Glutamatergic neuron (in vitro differentiated cells): ENCODE measurements at places on chromosomes 6 and 20.

- DNase-seq, result no peak
Observed at GRCh38 chr6:8057793-8058192, 6.4 kb downstream of the BLOC1S5 start.

GRCh38 chr6:45800911-45801310 lies 214.7 kb downstream of the CLIC5 start:
- DNase-seq, result no peak

DNA sequence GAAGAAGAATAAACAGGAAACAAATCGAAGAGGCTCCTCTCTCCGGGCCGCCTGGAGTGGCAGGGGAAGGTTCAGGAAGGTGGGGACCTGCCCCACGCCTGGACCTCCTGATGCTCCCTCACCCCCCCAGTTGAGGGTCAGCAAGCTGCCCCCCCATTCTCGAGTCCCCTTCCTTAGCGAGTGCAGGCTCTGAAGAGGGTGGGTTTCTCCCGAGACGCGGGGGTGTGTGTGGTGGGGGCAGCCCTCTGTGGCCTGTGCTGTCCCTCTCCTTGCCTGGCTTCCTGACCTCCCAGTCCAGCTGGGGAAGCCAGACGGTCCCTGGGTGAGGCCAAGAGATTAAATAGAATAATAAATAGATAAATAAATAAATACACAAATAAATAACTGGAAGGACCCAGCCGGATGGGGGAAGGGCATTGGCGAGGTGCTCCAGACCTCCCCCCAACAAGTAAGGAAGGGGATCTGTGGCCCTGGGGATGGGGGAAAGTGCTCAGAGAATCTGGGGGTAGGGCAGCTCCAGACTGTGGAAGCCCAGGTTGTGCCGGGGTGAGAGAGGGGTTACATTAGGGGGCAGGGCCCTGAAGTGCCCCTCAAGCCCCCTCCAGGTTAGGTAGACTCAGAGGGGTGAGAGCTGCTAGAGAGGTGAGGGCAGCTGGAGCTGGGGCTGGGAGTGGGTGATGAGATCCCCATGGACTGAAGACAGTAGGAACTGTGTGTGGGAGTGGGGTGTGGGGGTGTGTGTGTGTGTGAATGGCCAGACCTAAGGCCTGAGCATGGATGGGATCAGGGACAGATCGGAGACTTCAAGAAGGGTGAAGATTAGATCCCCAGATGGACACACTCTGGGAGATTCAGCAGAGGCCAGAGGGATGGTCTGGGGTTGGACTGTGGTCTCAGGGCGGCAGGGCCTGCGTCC lies 9.5 kb upstream of the SRXN1 start:
- no peak for DNase-seq

GRCh38 chr6:118812970-118813369 lies 81.0 kb upstream of the ASF1A start:
- DNase-seq, result no peak

- no peak for DNase-seq
Observed at GRCh38 chr20:41453010-41453950, 86.7 kb upstream of the EMILIN3 start.

DNA sequence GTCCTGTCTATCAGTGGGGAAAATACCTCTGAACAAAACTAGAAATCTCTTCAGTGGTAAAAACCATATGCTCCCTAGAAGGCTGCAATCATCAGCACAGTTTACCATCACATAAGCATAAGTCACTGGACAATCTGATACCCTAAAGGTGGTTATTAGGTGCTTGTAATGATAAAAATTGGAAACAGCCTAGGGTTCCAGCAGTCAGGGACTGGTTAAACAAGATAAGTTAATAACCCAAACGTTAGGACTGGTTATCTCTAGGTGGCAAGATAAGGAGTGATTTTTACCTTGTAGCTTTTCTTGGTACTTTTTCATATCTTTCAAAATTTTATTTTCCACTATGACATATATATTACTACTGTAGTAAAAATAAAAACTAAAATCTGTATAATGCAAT lies 11.0 kb downstream of the ECI2 start:
- DNase-seq, result no peak

DNA sequence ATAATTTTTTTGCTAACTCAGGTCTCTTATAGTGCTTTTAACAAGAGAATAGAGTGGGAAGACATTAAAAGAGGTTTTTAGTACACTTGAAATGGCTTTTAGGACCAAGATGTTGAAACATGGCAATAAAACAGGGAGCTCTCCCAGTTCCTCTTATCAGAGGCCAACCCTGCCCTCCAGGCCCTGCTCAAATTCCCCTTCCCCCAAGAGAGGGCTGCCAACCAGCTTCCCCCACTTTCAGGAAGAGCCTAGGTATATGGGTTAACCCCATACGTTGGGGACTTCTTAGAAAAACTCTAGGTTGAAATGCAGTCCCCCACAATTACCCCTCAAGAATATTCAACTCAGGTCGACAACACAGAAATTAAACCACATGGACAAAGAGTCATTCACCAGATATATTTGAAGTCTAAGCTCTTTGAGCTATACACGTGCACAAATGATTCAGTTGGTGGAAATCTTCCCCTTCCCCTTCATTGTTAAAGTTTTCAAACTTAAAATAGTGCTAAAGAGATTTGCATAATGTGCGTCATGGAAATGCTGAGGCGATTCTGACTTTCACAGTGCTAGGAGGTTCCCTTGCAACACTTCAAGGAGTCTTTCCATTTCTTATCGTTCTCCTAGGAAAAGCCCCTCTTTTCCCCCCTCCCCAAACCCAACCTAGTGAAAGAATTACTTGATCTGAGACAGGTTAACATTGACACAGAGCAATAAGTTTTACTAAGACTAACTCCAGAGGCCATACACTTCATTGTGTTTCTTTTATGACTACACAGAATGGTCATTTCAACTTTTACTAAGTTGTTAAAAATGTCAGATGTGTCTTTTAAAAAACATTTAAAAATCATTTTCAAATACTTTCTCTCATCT lies 49.8 kb upstream of the ENPP5 start:
- no peak for DNase-seq

DNA sequence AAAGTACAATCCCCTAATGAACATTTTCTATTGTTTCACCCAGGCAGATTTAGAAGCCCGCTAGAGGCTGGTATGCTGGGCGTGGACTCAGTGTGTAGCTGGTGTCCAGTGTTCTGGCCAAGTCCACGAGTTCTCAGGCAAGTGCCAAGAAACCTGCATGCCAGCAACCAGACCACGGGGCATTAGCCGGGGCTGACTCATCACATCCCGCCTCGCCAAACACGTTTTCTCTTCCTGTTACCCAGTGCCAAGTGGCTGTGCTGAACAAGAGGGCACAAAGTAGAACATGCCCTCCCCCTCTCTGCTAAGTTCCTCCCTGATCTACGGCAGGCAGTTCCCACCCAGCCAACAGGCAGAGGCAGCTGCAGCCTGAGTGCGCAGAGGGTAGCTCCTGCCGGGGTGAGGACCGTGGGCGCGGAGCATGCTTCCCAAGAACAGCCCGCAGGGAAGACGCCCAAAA lies 29.6 kb downstream of the RAMACL start:
- no peak for DNase-seq

- DNase-seq, result no peak
Observed at GRCh38 chr6:54195637-54196036, 84.4 kb downstream of the MLIP start.

DNA sequence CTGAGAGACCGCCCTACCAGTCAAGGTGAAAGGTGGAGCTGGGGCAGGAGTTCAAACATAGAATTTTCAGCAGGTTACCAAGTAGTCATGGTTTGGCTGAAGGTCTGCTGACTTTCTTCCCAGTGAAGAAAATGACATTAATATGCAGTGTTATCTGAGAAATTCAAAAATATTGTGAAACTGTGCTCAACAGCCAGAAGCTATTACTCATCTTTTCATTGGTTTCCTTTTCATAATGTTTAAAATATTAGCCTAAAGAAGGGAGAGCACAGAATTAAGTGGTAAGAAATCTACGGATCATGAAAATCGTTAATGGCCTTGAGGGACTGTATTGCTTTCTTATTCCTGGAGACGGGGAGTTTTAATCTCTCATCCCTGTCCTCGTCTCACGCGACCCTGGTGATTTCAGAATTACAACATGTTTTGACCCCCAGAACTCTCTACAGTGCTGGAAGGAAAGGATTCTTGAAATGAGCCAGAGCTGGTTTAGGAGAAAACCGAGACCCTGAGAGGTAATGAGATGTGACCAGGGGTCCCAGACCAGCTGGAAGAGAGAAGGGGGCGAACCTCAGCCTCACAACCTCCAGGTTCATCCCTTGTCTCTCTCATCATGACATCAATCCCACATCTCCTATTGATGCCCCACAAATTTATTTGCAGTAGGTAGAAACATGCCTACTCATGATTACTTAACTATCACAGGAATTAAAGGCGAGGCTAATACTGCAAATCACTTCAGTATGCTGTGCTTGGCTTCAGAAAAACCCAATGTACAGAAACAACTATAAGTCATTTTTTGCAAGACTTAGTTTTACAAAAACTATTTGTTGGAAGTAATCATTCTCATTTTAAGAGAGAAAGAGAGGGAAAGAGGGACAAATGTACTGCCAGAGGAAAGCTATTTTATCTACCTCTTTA lies 209.5 kb downstream of the FNDC1 start:
- DNase-seq, result no peak

DNA sequence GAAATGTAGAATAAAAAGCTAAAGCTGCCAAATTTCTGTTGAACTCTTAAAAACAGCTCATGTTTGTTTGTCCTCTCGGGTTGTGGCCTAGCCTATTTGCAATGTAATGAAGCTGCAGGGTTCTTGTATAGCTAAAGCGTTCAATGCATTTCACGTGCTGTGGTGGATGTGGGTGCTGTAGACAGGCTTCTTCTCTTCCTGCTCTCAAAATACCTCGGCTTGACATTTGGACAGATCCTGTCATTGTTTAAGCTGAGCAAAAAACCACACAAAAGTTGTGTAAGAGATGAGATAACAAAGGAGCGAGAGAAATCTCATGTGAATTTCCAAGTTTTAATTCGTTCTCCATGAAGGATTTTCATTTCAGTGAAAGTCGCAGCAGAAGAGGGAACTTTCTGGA lies 196.3 kb upstream of the UST start:
- no peak for DNase-seq

DNA sequence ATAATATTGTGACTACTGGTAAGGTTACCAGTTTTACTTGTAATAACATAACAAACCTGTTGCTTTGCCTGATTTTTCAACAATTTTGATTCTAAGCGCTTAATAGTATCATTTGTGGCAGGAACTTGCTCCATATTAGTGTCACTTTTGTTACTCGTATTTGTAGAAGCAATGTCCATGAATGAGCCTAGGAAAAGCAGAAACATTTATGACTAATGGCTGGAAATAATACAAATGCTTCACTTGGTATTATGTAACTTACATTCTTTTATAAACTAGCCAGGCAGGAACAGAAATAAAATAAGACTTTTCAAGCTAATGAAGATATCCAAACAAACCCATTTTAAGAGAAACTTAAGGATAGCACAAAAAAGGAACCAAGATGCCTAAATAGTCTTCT lies 38.9 kb downstream of the MAP3K7 start:
- no peak for DNase-seq

GRCh38 chr6:168865-169455 lies 123.3 kb upstream of the DUSP22 start:
- no peak for DNase-seq
